ENCODE measurements at places on chromosomes 7 and 10.

GRCh38 chr10:13213163-13213562 is 21.0 kb downstream of the UCMA start:
- DNase-seq, result no peak

GRCh38 chr7:124072603-124073309 is 39.9 kb upstream of the TMEM229A start:
- no peak for DNase-seq

DNA sequence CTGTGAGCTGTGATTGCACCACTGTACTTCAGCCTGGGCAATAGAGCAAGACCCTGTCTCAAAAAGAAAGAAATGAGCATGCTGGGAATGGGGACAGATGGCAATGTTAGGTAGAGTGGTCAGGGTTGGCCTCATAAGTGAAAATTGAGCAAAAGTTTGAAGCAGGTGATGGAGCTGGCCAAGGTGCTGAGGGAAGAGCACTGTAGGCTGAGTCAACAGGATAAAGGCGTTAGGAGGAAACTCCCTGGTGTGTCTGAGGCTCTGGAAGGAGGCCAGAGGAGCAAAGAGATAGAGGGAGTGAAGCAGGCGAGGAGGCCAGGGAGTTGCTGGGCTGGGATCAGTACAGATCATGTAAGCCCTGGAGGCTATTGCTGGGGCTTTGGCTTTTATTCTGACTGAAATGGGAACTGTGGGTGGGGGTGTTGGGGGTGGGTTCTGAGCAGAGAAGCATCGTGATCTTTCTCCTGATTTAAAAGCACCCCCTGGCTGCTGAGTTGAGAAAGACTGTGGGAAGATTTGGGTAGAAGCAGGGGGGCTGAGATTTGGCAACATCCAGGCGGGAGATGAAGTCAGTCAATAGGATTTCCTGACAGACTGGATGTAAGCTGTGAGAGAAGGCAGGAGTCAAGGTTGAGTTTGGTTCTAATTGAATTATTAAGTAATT is 52.5 kb upstream of the VKORC1L1 start:
- no peak for DNase-seq

DNA sequence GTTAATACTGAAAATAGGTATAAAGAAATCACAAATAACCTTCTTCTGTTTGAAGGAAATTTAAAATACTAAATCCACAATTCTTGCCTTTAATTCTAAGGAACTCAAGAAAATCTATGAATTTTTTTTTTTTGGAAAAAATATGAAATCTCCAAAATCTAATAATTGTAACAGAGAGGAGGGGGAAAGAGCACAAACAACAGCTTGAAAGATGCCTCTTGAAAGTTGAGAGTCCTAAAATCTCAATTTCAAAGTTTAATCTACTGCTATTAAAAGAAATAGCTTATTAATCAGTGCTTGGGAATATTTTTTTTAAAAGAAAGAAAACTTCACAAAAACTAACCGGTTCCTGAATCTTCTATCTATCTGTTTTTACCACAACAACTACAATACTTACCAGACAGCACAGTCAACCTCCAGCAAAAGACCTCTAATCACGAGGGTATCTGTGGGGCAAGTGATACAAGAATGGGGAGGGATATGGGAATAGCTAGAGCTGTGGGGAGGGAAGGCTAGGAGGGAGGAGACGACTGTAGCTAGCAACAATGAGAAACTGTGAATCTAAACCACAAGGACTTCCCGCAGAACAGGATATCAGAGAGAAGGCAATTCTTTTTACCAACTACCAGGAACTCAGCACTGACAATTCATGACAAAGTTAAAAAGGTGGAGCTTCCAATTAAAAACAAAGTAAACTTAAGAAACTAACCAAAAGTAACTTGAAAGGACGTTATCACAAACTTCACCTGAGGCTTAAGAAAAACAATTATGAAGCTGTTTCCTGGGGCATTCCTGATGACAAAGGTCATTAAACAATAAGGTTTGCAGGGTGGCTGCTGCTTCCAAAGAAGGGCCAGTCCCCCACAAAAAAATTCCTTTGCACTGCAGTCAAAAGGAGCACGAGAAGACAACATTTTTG is at the start of gene USP54:
USP54 (minus strand) TSS at position 462 of the 919 bp plus-strand sequence. CDS start 15,684 bp downstream, outside the sequence.
- DNase-seq, result peak; percentile 2

GRCh38 chr7:135650831-135651573 is 11.3 kb upstream of the STMP1 start:
- no peak for DNase-seq

GRCh38 chr10:96858706-96859050 is 26.6 kb downstream of the LCOR start:
- no peak for DNase-seq

DNA sequence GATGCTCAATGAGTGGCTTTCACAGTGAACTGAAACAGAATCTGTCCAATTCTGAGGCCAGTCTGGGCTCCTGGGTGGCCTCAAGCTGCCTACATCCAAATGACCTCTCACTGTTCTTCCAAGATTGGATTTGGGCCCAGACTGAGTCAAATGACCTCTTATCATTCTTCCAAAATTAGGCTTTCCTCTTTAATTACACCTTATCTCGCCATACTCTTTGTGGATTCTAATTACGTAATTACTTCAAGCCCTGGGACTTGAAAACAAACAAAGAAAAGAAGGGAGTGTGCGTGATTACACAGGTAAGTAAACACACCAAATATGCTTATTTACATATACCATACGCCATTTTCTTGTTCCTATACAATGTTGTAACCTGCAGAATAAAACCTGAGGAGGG is 18.8 kb downstream of the SORBS1 start:
- no peak for DNase-seq

DNA sequence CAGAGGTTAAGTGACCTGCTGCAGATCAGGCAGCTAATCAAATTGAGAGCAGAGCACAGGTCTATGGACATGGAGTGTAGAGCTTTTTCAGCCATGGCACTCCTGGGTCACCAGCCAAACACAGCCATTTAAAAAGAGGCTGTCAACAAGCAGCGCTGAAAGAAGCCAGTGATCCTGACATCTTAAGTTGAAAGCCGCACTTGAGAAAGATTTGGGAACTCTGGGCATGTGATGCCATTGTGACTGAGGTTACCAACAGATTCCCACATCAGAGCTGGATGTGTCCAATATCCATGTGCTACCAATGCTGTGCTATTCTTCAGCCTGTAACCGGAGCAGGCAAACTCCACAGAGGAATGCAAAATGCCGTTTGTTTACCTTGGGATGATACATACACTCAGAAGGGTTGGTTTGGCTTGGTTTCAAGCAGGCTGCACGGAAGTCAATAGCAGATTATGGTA is 56.2 kb upstream of the ABLIM1 start:
- DNase-seq, result no peak

DNA sequence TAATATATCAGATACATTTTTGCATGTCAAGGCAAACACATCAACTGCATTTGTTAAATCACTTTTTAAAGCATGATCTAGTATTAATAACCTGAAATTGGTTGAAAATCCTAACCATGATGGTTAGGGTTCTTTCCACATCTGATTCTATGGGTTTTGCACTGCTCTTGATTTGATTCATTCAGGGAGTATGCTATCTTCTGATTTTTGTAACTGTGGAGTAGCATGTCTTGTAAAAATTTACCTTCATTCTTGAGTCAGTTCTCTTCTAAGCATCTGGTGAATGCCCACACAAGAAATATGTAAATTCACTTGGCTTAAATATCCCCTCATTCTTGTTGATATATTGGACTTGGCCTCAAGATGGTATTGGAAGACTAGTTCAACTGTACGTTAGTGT is 178.7 kb downstream of the KLF6 start:
- no peak for DNase-seq

- DNase-seq, result no peak
Observed at GRCh38 chr7:7208520-7208919, 26.2 kb downstream of the C1GALT1 start.

DNA sequence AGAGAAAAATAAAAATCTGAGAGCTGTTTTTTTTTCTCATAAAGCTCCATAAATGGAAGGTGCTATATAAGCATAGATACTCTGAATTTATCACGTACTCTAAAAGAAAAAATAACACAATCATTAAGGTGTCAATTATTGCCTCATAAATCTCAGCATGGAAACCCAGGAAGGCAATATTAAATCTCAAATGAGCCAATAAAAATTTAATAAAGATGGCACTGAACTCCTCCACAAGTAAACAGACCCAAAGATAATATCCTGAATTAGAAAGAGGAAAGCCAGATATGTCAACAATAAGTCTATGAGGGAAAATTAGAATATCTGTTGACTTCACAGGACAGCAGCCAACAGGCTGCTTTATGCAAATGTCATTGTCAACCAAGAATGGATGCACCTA is 66.5 kb downstream of the CDK6 start:
- no peak for DNase-seq

DNA sequence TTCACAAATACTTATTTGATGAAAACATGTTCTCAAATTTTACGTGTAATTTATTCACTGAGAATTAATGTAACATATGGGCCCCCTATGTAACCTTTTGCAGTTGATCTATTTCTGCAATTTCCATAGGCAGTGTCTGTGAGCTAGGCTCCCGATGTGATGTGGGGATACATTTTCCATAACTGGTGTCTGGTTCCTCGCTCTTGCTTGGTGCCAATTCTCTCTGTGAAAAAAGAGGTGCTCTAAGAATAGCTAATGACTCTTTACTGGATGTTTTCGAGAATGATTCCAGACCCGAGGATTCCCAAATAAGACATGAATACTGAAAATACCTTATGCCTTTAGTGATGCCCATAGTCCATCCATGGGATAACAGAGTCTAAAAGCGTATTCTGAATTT is 286.7 kb upstream of the FZD8 start:
- DNase-seq, result no peak

- no peak for DNase-seq
Observed at GRCh38 chr7:51315393-51316261, 982 bp downstream of the COBL start.

DNA sequence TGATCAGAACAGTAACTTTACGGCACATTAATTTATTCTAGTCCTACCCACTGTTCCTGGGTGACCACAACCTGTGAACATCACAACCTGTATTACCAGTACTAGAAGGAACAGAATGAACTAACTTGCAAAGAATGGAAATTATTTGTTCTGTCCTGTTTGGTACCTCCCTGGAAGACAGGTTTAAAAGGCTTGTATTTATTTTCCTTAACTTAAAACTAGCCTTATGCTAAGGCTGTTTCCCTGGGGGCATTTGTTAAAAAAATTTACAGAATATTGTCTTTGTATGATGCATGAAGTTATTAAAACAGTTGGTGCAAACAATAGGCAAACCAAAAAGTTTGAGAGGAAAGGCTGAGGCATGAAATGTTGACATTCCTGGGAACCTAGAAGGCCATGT is 132.7 kb downstream of the DNAJC1 start:
- DNase-seq, result no peak

GRCh38 chr7:86094166-86094669 is 549.5 kb upstream of the GRM3 start:
- no peak for DNase-seq

- DNase-seq, result no peak
Observed at GRCh38 chr7:131076711-131077181, 250.9 kb upstream of the MKLN1 start.

- DNase-seq, result no peak
Observed at GRCh38 chr7:55140941-55141278, 122.1 kb downstream of the EGFR start.

- no peak for DNase-seq
Observed at GRCh38 chr10:74289951-74290350, 138.9 kb downstream of the ADK start.

DNA sequence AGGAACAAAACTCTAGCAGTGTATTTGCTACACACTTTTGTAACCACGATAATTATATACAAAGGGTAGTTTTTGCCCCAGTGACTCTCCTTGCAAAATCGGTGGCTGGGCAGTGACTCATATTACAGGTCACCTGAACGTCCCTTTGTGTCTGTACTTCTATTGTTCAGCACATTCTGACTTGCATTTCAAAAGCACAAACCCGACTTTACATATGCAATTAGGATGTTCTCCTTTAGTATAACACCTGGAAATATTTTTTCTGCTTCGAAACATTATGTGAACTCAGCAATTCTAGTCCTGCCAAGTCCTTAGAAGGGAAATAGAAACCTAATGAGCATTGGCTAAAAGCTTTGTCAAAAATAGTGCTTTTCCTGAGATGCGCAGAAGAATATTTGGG is 6.0 kb downstream of the PRR15 start:
- DNase-seq, result no peak

GRCh38 chr10:97685395-97685958 is 1.6 kb downstream of the AVPI1 start:
- peak; percentile 33 for DNase-seq

DNA sequence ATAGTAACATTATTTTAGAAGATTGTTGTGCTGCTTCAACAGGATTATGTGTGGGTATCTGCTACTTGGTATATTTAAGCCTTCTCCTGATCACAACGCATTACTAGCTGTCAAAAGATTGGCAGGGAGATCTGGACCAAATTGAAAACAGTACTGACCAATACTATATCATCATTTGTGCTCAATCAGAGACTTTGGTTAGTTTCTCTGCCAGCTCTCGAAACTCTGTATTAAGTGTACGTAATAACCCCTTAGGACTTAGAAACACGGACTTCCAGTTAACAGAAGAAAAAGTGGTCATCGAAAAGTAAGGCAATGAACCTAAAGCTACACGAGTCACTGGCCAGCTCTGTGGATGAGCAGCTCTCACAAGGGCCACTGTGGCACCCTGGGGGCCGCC is 146.0 kb downstream of the EVX1 start:
- no peak for DNase-seq

GRCh38 chr10:94890264-94891022 is 48.0 kb upstream of the CYP2C9 start:
- DNase-seq, result no peak

DNA sequence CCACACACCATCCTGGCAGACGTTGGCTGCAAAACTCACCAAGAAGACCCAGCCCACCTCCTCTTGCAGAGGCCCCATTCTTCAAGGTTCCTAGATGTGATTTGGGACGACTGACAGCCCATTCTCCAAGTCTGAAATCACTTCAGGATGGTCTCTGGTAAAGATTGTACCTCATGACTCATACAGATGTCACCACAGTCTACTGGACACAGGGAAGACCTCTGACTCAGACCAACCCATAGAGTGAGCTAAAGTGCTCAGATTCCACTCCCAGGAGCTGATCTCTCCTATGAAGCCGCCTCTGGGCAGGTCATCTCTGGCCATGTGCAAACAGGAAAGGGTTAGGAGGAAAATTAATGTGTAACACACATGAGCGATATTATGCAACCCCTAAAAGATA is 102.4 kb upstream of the VWC2 start:
- DNase-seq, result no peak

- no peak for DNase-seq
Observed at GRCh38 chr7:22486597-22486996, 13.4 kb downstream of the STEAP1B start.

DNA sequence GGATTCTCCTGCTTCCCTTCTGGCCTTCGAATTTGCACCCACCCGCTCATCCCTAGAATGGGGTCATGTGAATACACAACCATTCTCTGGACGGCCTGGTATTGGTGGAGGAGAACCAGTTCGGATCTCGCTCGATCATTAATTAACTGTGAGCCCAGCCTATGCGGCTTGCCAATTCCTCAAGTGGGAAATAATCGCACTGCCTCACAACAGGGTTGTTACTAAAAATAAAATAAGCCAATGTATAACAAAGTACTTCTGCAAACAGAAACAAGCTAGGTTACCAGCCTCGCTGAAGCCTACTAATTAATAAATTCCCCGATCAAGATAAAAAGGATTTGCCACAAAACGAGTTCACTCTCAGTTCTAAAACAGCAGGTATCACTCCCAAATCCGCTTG is 16.2 kb downstream of the CTBP2 start:
- DNase-seq, result no peak

GRCh38 chr7:4000139-4000538 is 682.0 kb upstream of the FOXK1 start:
- DNase-seq, result no peak

GRCh38 chr7:108076156-108076555 is 54.0 kb downstream of the LAMB4 start:
- DNase-seq, result no peak

GRCh38 chr10:124220971-124221355 is 127.6 kb upstream of the CHST15 start:
- no peak for DNase-seq
